CD4-positive, alpha-beta T cell treated with Interferon gamma for 1 hour (primary cell): ENCODE measurements at places on chromosomes 3 and 15.

DNA sequence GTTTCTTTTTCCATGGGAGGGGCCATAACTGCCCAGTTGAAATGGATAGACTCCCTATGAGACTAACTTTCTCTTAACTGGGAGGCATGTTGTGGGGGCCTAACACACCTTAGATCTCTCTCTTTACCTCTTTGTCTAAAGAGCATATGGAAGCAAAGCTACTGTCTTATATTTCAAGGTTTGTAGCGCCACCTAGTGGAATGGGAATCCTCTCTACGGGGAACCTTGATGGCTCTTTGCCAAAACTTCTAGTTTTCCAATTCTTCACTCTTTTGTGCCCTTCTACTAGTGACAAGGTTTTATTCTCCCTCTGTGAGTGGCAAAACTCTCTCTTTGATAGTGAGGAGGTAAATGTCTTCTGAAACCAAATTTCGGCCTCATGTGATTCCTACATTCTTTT lies 1030.4 kb upstream of the CADM2 start:
- no peak for DNase-seq

GRCh38 chr15:77620297-77620696 lies 12.4 kb downstream of the LINGO1 start:
- no peak for DNase-seq

- no peak for DNase-seq
Measured at GRCh38 chr15:28167042-28167441, 67.9 kb upstream of the OCA2 start.

- no peak for DNase-seq
Measured at GRCh38 chr15:65634356-65634755, 12.6 kb downstream of the SLC24A1 start.

- DNase-seq = no peak
Measured at GRCh38 chr3:183100376-183100775, 1.1 kb upstream of the MCCC1 start.
